NCI-H2107 (cell line): ENCODE measurements at places on chromosomes 7 and 10.

- DNase-seq: no peak
Observed at GRCh38 chr7:133290041-133290440, 37.2 kb downstream of the EXOC4 start.

GRCh38 chr10:131312478-131312836 lies 936 bp upstream of the TCERG1L start:
- peak; percentile 14 for DNase-seq

GRCh38 chr7:86667732-86668131 lies 24.0 kb downstream of the GRM3 start:
- DNase-seq: peak; percentile 12

GRCh38 chr10:129993621-129994020 lies 29.5 kb upstream of the EBF3 start:
- DNase-seq: no peak

DNA sequence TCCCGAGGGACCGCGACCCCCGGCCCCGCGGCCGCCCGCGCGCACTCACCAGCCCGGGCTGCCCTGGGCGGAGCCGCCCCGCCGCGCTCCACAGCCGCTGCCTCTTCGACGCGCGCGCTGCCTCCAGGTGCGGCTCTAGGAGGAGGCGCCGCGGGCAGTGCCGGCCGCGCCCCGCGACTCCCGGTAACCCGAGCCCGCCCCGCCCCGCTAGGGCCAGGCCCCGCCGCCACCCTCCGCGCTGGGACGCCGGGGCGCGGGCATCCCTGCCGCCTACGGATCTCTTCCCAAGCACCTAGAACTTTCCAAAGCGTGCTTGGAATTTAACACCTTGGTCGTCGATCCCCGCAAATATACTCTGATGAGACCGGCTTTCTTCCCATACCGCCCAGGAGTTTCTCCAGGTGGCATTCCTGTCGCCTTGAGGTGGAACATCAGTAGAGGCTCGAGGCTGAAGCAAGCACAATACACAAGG lies at the start of gene SLC26A5:
Gene SLC26A5 (minus strand): TSS at position 159 of the 472 bp plus-strand sequence. CDS start 24,693 bp downstream, outside the sequence.
- DNase-seq: peak; percentile 68

DNA sequence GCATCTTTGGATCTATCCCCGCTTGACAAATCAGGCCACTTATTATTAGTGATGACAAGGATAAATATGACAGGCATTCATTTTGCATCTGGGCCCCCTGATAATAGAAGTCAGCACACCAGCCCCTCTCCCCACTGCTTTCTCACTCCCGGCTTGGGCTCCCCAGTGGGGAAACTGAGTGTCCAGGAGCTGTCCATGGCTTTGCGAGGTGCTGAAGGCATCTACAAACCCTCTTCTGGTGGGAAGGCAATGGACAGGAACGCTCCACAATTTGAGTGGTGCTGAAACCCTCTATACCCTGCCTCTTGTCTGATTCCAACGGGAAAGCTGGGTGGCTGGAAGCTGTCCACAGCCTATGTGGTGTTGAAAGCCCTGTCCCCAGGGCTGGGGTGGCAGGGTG lies 61.7 kb upstream of the PCBD1 start:
- no peak for DNase-seq

DNA sequence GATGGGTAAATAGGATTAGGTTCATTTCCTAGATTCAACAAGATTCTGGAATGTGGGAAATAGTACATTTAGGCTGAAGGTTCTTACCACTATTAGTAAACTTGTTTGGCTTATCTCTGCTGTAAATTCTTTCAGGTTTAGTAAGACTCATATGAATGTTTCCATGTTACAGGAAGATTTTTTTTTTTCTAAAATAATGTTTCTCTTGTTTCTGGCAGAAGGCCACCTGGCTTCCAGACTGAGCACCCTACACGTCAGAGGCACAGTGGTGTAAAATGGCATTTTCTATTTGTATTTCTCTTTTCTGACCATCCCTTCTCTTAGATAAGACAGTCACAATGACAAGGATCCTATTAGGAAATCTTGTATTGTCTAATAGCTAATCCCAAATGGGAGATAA lies 22.7 kb upstream of the AASS start:
- no peak for DNase-seq

DNA sequence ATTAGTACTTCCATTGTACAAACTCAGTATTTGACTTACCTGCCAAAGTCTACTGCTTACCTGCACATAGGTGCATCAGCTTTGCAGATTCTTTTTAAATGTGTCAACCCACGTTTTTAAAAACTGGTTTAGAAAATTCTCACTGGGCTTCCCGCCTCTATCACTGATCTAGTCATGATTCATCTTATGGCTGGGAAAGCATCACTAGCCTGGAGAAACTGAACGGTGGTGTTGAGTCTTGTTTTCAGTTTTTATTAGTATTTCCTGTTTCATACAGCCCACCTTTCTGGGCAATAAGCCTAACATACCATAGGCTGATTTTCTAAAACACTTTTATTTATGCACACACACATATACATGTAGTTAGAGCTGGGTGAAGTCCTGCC lies 19.7 kb downstream of the DOCK1 start:
- DNase-seq: no peak

- no peak for DNase-seq
Observed at GRCh38 chr10:103605359-103606096, 112.0 kb downstream of the NEURL1 start.

GRCh38 chr10:71756311-71757191 lies 16.8 kb downstream of the VSIR start:
- no peak for DNase-seq

DNA sequence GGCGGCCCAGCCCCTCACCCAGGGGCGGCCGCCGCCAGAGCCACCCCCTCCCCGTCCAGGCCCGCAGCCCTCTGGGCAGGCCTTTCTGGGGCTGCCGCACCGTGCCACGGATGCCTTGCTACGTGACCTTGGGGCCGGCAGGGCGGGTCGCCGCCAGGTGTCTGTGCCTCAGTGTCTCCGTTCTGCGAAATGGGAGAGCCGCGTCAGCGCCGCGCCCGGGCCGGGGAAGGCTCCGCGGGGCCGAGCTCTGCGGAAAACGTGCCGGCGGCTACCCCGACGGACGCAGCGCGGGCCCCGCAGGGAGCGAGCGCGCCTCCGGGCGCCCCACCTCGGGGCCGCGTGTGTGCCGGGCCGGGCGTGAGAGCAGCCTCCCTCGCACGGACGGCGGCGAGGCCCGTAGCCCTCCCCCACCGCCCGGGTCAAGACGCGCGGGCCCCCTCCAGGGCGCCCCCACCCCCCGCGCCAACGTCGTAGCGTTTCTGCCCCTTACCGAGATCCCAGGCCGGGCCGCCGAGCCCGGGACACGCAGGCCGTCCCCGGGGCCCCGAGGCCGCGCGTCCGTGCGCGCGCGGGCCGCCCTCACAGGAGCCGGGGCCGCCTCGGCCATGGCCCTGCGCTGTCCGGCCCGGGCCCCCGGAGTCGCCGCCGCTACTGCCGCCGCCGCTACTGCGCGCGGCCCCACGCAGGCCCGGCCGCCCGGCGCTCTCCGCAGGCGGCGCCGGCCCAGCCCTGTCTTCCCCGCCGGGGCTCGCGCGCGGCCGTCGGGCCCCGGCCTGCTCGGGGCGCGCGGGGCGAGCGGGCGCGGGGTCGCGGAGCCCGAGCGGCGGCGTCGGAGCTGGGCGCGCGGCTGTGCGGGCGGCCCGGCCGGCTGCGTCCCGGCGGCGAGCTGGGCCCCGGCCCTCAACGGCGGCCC lies 1.1 kb downstream of the ZNF777 start:
- DNase-seq: no peak

GRCh38 chr7:142024547-142024946 lies 28.9 kb downstream of the MGAM start:
- no peak for DNase-seq

GRCh38 chr10:25017154-25017590 lies 760 bp downstream of the THNSL1 start:
- no peak for DNase-seq

GRCh38 chr10:63281967-63282366 lies 148.8 kb downstream of the NRBF2 start:
- no peak for DNase-seq

DNA sequence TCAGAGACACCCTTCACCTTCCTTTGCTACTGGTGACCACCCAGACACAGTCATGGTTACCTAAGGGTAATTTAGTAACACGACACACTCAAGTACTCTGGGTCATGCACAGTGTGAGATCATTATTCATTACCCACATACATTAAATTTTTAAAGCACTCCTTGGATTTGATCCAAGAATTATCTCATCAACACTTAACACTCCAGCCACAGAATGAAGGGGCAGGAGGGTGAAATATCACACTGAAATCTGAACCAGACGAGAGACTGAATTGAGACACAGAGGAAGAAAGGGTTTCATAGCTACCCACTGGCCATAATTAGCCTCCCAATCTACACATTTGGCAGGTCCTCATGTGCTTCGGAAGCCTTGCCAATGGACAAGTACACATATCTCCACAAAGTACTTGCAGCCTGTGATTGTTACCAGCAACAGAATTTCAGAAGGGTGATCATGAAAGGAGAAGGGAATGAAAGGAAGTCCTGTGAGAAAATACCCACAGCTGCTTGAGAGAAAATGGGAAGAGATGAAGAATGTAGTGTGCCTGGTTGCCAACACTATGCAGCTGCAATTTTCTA lies 189.3 kb downstream of the POLR1F start:
- no peak for DNase-seq

DNA sequence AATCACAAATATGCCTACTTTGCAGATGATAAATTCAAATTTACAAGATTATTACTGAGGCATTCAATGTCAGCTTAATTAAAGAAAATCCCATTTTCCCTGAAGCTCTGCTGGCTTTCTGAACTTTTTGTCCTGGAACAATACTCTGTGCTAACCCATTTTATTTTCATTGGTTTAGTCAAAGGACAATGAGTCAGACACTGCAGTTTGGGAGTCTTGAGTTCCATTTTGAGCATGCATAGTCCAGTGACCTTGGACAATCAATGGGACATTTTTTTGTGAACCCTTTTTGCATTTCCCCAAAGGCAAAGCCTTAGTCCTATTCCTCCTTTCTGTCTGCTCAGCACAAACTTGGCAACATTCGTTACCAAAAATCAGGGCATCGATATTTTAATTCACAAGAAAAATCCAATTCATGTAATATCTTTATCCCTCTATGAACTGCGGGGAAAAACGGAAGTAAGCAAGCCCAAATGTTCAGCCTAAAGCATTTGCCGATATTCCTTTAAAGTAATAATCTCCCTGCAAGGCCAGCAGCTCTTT lies 339.8 kb downstream of the RNLS start:
- DNase-seq: no peak

DNA sequence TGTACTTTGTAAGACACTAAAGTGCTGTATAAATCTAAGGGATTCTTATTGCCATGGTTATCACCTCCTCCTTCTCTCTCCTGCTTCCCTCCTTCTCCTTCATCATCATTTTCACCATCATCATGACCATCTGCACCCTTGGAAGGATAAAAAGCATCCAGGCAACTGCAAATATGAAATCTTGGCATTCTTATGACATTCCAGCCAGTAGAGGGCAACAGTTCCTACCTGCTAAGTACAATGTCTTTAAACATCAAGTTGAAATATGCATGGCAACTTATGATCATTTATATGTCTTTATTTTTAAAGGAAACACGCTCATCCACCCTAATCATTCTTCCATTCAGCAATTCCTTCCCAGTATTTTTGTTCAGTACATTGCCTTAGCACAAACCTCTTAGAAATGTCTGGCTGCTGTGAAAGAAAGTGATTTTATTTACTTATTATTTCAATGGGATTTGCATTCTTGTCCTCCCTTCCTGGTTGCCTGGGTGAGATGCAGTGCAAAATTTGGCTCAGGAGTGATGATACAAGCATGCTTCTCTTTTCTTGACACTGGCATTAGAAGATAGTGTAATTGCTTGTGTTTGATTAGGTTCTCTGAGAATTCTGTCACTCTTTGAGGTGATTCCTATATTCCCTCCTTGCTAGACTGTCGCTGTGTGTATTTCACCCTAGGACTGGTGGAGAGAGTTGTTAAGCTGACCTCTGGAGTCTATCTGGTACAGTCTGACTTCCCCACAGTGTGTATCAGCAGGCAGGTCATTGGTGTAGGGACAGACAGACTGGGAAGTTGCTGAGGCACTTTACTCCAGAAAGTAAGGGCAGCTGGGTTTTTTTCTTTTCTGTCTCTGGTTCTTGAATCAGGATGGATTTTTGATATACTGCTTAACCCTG lies 188.5 kb upstream of the BMPER start:
- DNase-seq: no peak

DNA sequence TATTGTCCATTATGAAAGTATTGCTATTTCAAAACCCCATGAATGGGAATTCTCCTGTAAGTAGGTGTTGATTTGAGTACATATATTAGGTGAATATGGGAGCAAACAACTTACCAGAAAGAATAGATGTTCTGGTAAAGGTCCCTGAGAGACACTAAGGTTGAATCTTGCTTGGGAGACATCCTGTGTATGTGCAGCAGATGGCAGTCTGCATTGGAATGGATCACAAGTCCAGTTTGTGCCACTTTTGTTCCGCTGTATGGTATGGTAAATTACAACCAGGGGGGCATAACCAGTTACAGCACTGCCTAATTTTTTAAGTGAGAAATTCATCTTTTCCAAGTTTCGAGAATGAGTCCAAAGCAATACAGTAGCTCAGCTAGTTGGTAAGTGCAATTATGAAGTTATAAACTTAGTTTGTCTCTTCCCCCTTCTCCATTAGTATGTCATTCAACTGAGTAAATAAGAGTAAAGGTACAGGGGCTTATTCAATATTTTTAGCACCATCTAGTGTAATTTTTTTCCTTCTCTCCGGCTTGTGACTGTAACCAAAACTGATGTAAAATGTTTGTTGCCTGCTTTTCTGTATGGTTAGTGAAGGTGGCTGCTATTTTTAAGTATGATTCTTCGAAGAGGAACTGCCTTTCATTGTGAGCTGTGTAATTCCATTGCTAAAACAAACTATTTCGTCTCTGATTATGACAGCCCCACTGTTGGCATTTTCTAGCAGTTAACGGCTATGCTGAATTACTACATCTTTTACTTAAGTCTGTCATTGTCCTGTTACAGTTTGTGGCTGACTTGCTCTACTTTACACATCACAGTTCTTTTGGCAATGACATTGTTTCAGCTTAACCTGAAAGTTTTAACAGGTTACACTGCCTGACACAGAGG lies 2.8 kb downstream of the MCU start:
- no peak for DNase-seq

DNA sequence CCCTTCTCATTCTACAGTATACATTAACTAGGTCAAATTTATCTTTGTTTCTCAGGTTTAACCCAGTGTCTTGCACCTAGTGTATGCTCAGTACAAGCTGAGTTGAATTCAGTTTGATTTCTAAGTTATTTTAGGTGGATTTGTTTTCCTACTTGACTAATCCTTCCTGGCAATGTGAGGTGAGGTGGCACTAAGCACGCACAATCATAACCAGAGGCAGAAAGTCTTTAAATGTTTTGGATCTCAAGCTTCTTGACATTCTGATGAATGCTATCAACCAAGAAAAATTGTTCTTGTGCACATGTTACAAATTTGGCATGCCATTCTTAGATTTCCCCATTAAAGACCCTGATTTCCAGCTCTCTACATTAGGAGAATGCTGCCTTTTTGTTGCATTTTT lies 3.2 kb downstream of the BZW2 start:
- DNase-seq: no peak

DNA sequence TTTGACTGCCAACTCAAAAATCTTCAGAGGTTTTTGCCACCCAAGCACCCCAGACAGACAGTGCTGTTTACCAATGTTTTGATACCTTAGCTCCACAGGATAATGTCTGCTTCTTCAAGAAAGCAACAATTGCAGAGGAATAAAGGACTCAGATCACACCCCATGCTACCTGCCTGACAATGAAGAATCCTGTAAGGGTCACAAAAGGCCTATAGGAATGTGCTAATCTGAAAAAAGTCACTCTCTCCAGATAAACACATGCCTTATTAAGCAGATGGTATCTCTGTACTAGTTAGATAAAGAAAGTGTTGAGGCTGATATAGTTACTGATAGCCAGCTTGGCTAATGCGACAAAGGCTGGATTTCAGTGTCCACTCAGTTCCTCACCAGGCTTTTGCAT lies 1076.7 kb upstream of the SORCS1 start:
- no peak for DNase-seq

- DNase-seq: no peak
Observed at GRCh38 chr10:128013626-128014025, 106.7 kb downstream of the PTPRE start.
